ENCODE measurements at places on chromosomes 7 and 10.

DNA sequence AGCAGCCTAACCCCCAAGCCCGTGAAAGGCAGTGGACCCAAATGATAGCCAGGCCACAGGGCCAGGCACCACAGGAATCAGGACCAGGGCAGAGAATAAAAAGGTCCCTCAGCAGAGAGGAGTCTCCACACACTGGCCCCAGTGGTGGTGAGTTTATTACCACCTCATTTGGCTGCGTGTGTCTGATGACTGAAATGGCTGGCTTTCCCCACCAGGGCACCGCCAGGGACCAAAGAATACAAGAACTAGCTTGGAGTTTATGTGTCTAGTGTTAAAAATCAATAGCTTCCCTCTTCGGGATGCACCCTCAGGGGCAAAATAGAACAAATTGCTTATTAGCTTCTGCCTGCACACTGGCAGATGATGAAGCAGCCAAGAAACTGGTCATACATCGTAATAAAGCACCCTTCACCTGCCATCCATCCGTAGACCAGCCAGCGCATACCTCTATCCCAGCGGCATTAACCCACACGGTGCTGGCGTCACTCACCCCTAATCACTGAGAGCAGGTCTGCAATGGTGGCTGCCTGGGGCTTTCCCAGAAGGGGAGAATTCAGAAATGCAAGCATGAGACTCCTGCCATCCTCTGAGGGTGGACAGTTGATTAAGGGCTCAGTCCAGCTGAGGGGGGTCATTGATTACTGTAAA is 223.7 kb upstream of the ZMIZ1 start:
- DNase-seq, result no peak

GRCh38 chr7:137462074-137462715 is 118.7 kb upstream of the PTN start:
- no peak for DNase-seq

DNA sequence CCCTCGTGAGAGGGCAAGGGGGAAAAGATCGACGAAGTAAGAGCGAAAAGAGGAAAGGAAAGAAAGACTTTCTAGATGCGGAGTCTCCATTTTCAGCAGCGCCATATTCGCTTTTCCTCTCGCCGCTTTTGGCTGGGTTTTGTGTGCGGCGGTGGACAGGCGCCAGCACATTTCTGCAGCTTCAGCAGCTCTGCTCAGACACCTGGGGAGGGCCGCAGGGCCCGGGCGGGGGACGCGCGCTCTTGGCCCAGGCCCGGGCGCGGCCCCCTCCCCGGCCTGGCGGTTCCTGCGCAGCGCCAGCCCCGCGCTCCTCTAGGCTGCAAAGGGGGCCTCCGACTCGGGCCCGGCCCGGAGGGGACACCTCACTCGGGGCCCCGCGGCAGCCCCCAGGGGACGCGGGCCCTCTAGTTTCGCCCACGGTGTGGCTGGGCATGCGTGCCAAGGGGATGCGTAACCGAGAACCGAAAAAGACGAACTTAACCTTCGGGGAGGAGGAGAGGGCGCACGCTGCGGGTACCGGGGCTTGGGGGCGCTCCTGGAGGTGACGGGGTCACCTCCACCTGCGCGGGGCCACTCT is 34.5 kb upstream of the EBLN1 start:
- peak; percentile 40 for DNase-seq

DNA sequence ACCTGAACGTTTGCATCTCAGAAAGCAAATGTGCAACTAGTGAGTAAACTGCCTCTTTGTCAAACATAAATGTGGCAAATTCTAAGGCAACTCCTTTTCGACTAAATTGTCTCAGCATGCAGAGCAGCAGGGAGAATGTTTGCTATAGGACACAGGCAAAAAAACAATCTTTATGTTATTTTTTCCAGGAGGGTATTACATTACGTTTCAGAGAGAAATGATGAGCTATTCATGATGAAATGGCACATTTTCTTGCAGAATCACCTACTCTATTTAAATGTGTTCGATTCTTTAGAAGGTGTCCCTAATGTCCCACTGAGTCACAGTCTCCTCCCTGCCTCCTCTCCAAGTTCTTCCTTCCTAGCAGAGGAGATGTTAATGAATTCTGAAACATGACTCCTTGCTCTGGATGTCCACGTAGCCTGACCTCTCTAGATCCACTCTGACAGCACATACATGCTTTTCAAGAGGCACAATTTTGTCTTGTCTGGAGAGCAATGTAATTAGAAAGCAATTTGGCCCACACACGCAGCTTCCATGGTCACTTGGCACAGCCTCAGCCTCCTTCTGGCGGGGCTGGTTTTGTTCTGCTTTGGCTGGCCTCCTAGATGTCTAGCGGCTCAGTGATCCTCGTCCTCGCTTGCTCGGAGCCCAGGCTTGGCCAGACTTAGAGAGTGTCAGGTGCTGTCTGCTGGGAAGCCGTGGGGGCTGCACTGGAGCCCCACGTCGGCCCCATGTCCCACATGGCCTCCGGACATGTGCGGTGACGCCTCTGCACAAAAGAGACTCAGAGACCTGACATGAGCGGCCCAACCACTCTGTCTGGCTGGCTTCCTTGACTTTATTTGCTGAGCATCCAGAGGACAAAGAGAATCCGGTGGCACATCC is 125.7 kb upstream of the ZNF438 start:
- DNase-seq, result no peak

GRCh38 chr7:140702774-140703173 is 6.3 kb downstream of the NDUFB2 start:
- DNase-seq, result no peak

DNA sequence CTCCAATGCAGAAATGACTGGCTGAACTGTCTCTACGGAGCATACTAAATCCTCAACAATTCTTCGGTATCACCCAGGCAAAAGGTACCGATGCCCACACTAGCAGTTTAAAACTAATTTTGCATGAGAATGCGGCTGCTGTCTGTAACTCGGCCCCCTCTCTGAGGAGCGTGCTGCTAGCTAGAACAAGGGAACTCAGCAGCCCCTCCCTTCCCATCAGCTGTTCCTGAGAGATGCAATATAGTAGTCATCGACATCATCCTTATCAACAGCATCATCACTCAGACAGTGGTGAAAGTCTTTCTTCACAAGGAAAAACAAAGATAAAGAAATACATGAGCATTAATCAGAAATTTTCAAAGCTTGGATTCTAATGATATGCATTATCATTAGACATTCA is 189.1 kb upstream of the FRMD4A start:
- no peak for DNase-seq

DNA sequence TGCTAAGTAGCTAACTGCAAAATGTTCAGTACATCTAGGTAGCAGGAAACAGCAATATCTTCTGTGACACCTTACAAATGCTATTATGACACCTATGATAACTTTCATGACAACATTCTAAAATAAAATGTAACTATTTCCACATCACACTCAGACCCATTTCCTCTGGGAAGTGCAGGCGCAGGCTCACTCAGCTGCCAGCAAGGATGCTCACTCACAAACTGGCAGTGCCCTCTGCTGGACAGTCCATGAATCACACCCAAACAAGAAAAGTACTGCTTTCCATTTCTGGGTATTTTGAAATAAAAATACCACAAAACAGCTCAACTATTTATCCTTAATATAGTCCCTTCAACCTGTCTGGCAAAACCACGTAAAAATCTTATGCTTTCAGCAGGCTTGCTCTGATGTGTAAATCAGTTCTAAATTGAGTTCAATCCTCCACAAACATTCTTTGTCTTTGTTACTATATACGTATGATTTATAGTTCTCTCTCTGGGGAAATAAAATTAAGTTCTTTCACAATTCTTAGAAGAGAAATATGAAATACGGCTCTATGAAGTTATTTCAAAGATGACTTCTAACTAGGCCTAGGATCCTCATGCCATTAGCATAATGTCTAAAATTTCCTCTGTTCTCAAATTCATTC is 176.6 kb downstream of the PARD3 start:
- DNase-seq, result peak; percentile 31

- no peak for DNase-seq
Observed at GRCh38 chr7:117564080-117564479, 84.3 kb downstream of the CFTR start.

GRCh38 chr10:95841661-95842498 is 65.9 kb upstream of the CC2D2B start:
- peak; percentile 9 for DNase-seq

GRCh38 chr10:12579954-12580858 is 230.9 kb downstream of the CAMK1D start:
- DNase-seq, result no peak

DNA sequence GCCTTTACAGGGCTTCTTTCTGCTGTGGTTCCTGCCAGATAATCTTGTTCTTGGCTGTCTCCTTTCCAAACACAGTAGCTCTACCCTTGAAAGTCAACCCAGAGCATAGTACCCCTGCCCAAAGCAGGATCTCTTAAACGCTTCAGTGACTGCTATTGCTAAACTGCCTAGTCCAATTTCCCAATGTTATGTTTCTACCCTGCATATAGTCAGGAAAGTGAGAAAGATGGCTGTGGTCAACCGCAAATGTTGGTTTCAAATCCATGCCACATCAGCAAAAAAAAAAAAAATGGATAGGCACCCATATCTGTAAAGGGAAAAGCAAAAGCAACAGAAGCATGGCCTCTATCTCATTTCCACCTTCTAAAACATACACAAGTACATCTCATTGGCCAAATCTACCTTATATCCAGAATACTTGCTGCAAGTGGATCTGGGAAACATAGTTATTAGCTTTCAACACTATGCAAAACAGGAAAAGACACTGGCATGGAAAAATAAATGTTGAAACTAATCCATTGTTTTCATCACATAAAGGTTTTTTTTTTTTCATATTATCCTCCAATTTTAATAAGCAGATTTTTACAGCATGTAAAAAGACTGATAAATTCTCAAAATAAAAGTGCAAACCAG is 59.8 kb downstream of the DNAJC1 start:
- DNase-seq, result no peak

- DNase-seq, result no peak
Observed at GRCh38 chr10:43038783-43039623, 37.9 kb upstream of the RET start.

GRCh38 chr7:24346129-24346528 is 62.1 kb downstream of the NPY start:
- DNase-seq, result no peak

GRCh38 chr7:112383671-112384417 is 66.4 kb upstream of the IFRD1 start:
- DNase-seq, result no peak

DNA sequence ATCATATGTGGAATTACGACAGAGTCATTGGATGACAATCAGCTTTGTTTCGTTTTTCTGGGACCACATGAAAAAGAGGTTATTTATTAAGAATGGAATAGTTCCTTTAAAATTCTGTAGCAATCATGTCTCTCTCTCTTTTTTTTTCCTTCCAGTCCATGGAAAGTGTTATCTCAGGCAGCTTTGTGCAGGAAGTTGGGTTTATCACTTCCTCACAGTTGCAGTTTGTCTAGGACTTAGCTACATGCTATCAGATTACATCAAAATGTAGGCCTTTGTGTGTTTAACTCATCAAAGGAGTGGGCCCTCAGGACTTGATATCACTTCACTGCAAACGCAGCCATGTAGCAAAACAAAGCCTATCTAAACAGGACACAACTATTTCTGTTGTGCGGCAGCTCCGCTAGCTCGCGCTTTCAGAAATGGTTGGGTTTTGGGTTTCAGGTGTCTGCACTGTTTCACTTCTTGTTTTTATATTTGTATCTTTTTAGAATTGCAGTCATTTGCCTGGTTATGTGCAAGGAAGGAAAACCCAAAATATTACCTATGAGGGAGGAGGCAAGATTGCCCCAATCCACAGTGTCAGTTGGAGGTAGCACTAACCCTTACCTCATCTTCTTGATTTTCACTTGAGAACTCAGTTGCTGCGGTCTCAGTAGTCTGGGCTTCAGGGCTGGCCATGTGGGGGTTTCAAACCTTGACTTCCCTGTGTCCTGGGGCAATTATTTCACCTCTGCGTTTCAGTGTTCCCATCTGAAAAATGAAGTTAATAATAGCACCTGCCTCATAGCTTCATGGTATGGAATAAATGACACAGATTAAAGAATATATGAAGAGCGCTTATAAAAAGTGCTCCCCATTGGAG is 66.7 kb downstream of the HHEX start:
- DNase-seq, result no peak

GRCh38 chr7:68321776-68322496 is 1276.3 kb upstream of the AUTS2 start:
- no peak for DNase-seq
